ENCODE measurements at places on chromosomes 16 and 17. TPM values are rescaled to one million over a fixed set of nuclear protein-coding genes. Genes with fewer than 3 reads are reported as not detected.

The MYH10 gene
- polyA plus RNA-seq = 159 TPM

DNA sequence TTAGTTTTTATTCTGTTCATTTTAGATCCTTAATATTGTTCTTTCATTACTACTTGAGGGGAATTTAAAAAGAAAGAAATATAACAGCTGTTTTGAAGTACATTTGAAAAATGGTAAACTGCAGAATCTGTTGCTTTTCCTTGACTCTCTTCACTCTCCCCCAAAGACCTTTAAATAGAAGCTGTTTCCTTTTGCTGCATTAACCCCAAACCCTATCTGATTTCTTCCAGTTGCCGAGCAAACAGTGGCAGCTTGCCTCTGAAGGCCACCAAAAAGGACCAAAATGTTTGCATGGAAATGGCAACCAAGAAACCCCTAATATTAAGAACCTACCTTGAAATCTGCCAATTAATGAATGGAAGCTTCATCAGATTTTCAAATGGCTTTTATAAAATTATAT is 37.1 kb downstream of the PRKCA start:
- H3K27me3 ChIP-seq = no peaks in the 10 kb centered on the region
- H3K36me3 ChIP-seq = no peaks in the 10 kb centered on the region
- peaks cover 35% of the 10 kb centered on the region for H3K4me1 ChIP-seq
- H3K4me3 ChIP-seq = no peak overlapping the region
- no peak for DNase-seq
- H3K27ac ChIP-seq = peak overlapping the region; percentile 64

DNA sequence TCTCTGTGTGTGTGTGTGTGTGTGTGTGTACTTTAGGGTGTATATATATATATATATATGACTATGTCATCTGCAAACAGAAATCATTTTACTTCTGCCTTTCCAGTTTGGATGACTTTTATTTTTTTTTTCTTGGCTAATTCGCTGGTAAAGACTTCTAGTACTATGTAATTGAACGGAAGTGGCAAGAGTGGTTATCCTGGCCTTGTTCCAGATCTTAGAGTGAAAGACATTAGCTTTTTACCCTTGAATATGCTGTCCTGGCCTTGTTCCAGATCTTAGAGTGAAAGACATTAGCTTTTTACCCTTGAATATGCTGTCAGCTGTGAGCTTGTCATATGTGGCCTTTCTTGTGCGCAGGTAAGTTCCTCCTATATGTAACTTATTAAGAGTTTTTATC is 72.7 kb upstream of the MYOCD start:
- H3K27me3 ChIP-seq = no peaks in the 10 kb centered on the region
- peaks cover 8% of the 10 kb centered on the region for H3K4me1 ChIP-seq
- no peak overlapping the region for H3K4me3 ChIP-seq
- DNase-seq = no peak

The IGF2BP1 gene
- 41.7 TPM for polyA plus RNA-seq

- H3K4me1 ChIP-seq = no peaks in the 10 kb centered on the region
- DNase-seq = no peak
- no peaks in the 10 kb centered on the region for H3K27me3 ChIP-seq
- no peak overlapping the region for H3K27ac ChIP-seq
These were observed 29.9 kb downstream of the SHCBP1 start for GRCh38 chr16:46591257-46591656.

DNA sequence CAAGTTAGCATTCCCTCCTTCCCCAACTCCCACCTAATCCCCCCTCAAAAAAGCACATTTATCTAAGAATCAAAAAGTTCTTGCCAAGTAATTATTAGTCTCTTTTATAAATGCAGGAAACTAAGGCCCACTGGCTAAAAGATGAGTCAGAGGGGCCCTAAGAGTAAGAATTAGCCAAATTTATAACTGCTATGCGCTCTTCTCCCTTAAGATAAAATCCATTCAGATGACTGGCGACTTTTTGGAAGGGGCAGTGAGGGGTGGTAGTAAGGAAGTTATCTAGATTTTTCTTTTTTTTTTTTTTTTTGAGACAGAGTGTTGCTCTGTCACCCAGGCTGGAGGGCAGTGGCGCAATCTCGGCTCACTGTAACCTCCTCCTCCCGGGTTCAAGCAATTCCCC is 17.1 kb downstream of the ZNF652 start:
- peak; percentile 48 for DNase-seq
- peaks cover 3% of the 10 kb centered on the region for H3K36me3 ChIP-seq
- no peaks in the 10 kb centered on the region for H3K27me3 ChIP-seq
- H3K27ac ChIP-seq = no peak overlapping the region
- H3K4me1 ChIP-seq = no peaks in the 10 kb centered on the region

DNA sequence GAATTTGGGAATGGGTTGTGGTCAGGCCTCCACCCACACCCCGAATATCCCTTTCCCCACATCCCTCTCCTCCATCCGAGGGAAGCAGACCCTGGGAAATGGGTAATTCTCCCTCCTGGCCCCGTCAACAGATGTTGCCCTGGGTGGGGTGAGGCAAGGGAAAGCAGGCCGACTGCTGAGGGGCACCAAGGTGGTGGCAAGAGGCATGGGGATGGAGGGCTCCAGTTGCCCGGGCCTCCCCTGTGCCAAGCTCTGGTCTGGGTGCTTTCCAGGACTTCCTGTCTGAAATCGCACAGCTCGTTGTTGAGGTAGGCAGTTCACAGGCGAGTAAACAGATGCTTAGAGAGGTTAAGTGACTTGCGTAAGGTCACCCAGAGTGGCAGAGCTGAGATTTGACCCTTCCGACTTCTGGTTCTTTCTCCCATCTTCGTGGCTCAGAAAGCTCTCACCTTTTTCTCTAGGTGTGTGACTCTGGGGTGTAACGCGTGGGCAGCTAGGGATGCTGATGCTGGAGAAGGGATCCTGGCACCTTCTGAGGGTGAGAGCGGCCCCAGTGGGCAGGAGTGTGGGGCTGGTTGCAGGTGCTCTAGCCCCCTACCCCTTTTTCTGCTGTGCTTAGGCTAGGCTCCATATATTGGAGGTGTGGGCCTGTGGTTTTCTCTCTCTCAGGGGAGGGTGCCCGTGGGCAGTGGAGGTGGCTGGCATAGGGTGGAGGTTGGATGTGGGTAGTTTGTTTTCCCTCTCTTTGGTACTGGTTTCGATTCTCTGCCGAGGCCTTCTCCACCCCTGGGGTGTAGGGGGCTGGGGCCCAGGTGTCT is 17.2 kb downstream of the RARA start:
- H3K36me3 ChIP-seq = peaks cover 4% of the 10 kb centered on the region
- H3K4me3 ChIP-seq = no peak overlapping the region
- H3K27ac ChIP-seq = no peak overlapping the region
- no peaks in the 10 kb centered on the region for H3K27me3 ChIP-seq
- DNase-seq = no peak

GRCh38 chr16:90031186-90031930 is 12.1 kb upstream of the DBNDD1 start:
- DNase-seq = peak; percentile 40
- H3K27ac ChIP-seq = no peak overlapping the region
- H3K4me3 ChIP-seq = no peak overlapping the region
- no peaks in the 10 kb centered on the region for H3K4me1 ChIP-seq
- no peaks in the 10 kb centered on the region for H3K27me3 ChIP-seq
- no peaks in the 10 kb centered on the region for H3K36me3 ChIP-seq

GRCh38 chr16:30095166-30096078 is 591 bp downstream of the YPEL3 start:
- peak overlapping the region; percentile 37 for H3K4me3 ChIP-seq
- peaks cover 5% of the 10 kb centered on the region for H3K4me1 ChIP-seq
- H3K27me3 ChIP-seq = no peaks in the 10 kb centered on the region
- peak overlapping the region; percentile 81 for H3K27ac ChIP-seq

The KRT25 gene
- polyA plus RNA-seq = not detected

- no peaks in the 10 kb centered on the region for H3K36me3 ChIP-seq
- no peak overlapping the region for H3K4me3 ChIP-seq
- no peak overlapping the region for H3K27ac ChIP-seq
- no peak for DNase-seq
- H3K4me1 ChIP-seq = no peaks in the 10 kb centered on the region
These were observed 458.6 kb upstream of the GOT2 start for GRCh38 chr16:59192551-59193199.

- H3K27me3 ChIP-seq = no peaks in the 10 kb centered on the region
- H3K4me3 ChIP-seq = no peak overlapping the region
- no peak for DNase-seq
- H3K27ac ChIP-seq = no peak overlapping the region
- H3K4me1 ChIP-seq = peaks cover 4% of the 10 kb centered on the region
These were observed 49.4 kb downstream of the RPH3AL start for GRCh38 chr17:303168-303567.

DNA sequence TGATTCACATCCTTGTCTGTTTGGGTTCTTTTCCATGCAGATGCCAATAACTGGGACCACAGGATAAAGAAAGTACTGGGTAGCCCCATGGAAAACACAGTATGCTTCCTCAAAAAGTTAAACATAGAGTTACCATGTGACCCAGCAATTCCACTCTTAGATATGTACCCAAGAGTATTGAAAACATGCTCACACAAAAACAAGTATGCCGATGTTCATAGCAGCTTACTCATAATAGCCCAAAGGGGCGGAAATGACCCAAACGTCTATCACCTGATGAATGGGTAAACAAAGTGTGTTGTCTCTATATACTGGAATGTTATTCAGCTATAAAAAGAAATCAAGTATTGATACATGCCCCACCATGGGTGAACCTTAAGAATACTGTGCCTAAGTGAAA is 55.4 kb downstream of the CYB5B start:
- no peaks in the 10 kb centered on the region for H3K36me3 ChIP-seq
- no peaks in the 10 kb centered on the region for H3K4me1 ChIP-seq
- H3K27ac ChIP-seq = no peak overlapping the region

The AANAT gene
- polyA plus RNA-seq = 2.1 TPM

The CCL4 gene
- not detected for polyA plus RNA-seq

- H3K4me1 ChIP-seq = peaks cover 39% of the 10 kb centered on the region
- DNase-seq = no peak
- H3K36me3 ChIP-seq = no peaks in the 10 kb centered on the region
- H3K27ac ChIP-seq = peak overlapping the region; percentile 8
These were observed 70.9 kb upstream of the GSE1 start for GRCh38 chr16:85541980-85542900.

DNA sequence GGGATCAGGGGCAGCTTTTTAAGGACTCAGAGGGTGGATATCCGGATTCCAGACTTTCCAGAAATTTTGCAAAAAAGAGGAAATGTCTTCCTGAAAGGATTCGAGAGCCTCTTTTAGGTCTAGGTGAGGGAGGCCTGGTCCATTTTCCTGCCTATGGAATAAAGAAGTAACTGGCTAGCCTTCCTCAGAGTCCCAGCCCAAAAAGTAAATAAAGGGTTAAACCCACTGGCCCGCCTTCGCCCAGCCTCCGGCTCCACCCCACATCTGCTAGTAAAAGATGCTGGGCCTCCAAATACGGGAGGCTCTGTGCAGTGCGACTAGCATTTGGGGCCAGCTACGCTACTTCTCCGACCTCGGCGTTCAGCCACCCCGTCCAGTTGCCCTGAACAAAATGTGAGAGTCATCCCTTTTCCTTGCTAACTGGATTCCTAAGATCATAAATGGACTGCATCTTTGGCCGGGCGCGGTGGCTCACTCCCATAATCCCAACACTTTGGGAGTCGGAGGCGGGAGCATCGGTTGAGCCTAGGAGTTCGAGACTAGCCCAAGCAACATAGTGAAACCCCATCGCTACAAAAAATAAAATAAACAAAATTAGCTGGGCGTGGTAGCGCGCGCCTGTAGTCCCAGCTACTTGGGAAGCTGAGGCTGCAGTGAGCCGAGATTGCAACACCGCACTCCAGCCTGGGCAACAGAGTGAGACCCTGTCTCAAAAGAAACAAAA is 824 bp upstream of the MPP2 start:
- H3K4me3 ChIP-seq = peak overlapping the region; percentile 68
- peaks cover 10% of the 10 kb centered on the region for H3K4me1 ChIP-seq
- no peak overlapping the region for H3K27ac ChIP-seq

The FBXL16 gene
- polyA plus RNA-seq = 1.4 TPM

GRCh38 chr16:65728167-65728566 is 606.3 kb upstream of the CDH11 start:
- H3K27me3 ChIP-seq = no peaks in the 10 kb centered on the region
- H3K4me1 ChIP-seq = peaks cover 14% of the 10 kb centered on the region
- H3K27ac ChIP-seq = no peak overlapping the region
- H3K36me3 ChIP-seq = no peaks in the 10 kb centered on the region

- no peaks in the 10 kb centered on the region for H3K27me3 ChIP-seq
- no peaks in the 10 kb centered on the region for H3K4me1 ChIP-seq
- no peaks in the 10 kb centered on the region for H3K36me3 ChIP-seq
- no peak overlapping the region for H3K4me3 ChIP-seq
- DNase-seq = no peak
These were observed 2.6 kb upstream of the ANKFN1 start for GRCh38 chr17:56150649-56151048.

DNA sequence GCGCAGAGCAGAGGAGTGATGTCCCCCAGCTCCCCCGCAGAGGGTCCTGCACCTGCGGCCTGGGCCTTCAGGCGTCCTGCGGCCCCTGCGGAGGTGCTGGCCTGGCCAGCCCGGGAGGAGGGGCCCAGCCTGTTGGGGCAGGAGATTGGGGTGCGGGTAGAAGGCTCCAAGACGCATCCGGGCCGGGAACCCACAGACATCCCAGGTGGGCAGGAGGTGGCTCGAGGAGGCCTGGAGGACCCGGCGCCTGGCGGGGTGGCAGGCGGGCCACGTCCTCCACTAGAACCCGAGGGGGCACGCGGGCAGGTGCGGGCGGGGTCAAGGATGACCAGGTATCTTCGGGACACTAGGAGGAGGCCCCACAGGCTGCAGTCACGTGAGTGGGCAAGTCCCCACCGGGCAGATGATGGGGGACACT is 647 bp upstream of the SECTM1 start:
- no peak for DNase-seq
- peaks cover 20% of the 10 kb centered on the region for H3K4me1 ChIP-seq
- H3K27ac ChIP-seq = no peak overlapping the region
- H3K36me3 ChIP-seq = no peaks in the 10 kb centered on the region
- H3K4me3 ChIP-seq = no peak overlapping the region

DNA sequence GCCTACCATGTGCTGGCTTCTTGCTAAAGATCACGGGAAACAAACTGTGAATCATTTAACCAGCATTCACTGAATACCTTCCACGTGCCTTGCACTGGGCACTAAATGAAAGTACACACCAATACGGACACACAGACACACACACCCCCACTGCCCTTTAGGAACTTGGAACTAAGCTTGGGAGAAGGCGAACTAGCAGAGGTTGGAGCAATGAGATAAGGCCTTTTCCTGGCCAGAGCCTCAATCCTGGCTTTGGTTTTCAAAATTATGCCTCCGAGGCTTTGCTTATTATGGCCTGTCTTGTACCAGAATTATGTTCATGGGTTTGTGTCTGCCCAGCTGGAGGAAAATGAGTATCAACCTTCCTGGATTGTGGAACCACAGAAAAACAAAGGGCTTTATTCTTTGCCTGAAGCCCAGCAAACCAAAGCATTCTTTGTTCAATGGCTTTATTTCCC is 32.3 kb downstream of the CPPED1 start:
- DNase-seq = peak; percentile 36
- H3K27ac ChIP-seq = no peak overlapping the region
- H3K4me1 ChIP-seq = no peaks in the 10 kb centered on the region
- no peak overlapping the region for H3K4me3 ChIP-seq
- H3K36me3 ChIP-seq = no peaks in the 10 kb centered on the region
- no peaks in the 10 kb centered on the region for H3K27me3 ChIP-seq

- H3K27ac ChIP-seq = no peak overlapping the region
- no peaks in the 10 kb centered on the region for H3K4me1 ChIP-seq
- no peak for DNase-seq
- no peaks in the 10 kb centered on the region for H3K36me3 ChIP-seq
- H3K4me3 ChIP-seq = no peak overlapping the region
- no peaks in the 10 kb centered on the region for H3K27me3 ChIP-seq
These were observed 4.7 kb upstream of the CDT1 start for GRCh38 chr16:88798772-88799455.

GRCh38 chr17:8284126-8284525 is 4.3 kb upstream of the RANGRF start:
- H3K4me3 ChIP-seq = no peak overlapping the region
- H3K4me1 ChIP-seq = peaks cover 4% of the 10 kb centered on the region
- H3K27me3 ChIP-seq = no peaks in the 10 kb centered on the region
- no peak for DNase-seq
- H3K27ac ChIP-seq = no peak overlapping the region
